ENCODE measurements at places on chromosomes 16 and 17.

DNA sequence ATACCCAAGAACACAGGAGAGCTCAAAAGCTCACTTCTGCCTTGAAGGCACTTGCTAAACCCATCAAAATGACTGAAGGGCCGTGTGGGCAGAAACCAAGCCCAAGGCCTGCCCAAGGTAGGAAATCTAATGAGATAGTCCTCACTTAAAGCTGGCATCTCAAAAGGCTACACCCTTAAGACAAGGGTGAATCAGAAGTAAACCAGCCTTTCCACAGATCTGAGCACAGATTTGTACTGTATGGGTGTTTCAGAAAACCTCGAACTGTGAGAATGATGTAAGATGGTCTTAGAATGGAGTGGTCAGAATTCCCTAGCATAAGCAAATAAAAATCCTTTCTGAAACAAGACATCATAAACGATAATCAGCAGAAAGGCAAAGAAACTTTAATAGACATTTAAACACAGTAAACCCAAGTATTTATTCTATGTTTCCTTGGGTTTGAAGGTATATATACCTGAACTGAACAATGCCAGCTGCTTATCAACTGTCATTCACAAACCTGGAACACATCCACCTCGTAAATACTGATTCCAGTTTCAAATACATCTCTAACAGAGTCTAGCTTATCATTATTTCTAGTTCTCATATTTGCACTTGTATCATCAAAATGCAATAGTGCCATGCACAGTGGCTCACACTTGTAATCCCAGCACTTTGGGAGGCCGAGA is 37.8 kb downstream of the GLG1 start:
- peak; percentile 30 for DNase-seq

DNA sequence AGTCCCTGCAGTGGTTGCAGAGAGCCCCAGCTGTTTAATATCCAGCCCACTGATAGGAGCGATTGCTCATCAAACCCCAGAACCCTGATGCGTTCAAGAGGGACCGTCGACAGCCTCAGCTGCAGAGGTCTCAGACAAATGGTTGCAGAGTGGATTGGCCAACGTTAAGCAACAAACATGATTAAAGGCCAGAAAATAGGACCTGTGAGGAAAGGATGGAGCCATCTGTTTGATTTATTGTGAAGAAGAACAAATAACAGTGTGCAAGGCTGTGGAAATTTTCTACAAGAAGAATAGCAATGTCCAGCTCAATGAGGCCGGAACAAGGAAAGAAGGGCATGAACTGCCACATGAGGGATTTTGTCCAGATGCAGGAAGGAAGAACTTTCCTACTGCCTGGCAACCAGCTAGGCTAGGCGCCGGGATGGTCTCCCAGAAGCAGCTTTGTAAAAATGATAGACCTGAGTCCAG is 138.4 kb upstream of the DNAH9 start:
- DNase-seq, result no peak

- no peak for DNase-seq
These were observed 11.0 kb downstream of the CALB2 start for GRCh38 chr16:71369494-71369893.

GRCh38 chr17:65561452-65562205 is at the start of gene AXIN2:
TSS of gene AXIN2 (minus strand) at chr17:65561648. CDS start at chr17:65558620, 3,028 bp downstream.
- DNase-seq, result peak; percentile 92

DNA sequence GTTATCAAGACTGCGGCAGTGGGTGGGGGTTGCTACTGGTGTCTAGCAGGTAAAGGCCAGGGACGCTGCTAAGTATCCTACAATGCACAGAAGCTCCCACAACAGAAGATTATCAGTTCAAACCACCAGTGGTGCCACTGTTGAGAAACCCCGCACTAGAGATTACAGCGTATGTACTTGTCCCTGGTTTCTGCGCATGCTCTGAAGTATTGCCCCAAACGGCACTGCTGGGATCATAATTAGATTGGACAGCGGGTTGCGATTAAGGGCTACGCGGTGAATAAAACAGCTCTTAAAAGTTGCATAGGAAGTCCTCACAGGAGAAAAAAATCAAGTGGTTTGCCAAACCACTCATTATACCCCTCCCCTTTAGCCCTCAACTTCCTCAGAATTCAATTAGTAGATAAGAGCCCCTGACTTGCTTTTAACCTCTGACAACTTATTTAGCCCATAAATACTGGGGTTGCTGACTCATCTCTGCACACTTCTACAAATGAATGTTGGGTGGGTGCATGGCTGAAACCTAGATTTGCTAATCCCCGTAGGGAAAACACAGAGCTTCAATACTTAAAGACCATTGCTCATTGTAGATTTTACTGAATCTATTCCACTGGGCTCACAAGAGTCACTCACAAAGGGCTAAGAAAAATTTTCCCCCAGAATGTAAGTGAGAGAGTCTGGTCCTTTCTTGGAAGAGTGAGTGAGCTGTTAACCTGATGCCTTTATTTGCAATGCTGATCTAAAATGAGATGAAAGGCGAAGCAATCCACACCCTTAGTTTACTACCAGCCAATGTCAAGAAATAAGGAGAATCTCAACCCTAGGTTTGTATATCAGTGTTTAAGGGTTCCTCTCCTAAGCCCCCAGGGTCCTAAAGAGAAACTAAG is 91.8 kb downstream of the RGS9 start:
- peak; percentile 81 for DNase-seq

GRCh38 chr16:25693631-25694030 is 1.9 kb downstream of the HS3ST4 start:
- no peak for DNase-seq

- DNase-seq, result peak; percentile 68
These were observed 143.3 kb downstream of the PITPNC1 start for GRCh38 chr17:67520252-67520906.

DNA sequence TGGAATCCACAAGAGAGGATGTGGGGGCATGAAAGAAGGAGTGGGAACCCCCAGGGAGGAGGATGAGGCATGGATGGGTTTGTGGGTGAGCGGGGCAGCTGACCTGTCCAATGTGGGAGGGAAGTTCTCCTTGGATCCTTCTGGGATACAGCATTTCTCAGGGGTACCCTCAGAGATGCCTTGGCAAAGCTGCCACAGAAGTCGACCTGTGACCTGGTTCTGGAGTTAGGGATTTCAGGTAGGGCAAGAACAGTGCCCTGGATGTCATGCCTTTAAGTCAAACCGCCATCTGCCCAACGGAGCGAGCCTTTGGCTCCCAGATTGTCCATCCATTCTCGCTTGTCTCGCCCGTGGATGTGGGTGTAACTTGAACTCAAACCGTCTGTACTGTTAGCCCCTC is 30.0 kb downstream of the WSCD1 start:
- DNase-seq, result no peak

DNA sequence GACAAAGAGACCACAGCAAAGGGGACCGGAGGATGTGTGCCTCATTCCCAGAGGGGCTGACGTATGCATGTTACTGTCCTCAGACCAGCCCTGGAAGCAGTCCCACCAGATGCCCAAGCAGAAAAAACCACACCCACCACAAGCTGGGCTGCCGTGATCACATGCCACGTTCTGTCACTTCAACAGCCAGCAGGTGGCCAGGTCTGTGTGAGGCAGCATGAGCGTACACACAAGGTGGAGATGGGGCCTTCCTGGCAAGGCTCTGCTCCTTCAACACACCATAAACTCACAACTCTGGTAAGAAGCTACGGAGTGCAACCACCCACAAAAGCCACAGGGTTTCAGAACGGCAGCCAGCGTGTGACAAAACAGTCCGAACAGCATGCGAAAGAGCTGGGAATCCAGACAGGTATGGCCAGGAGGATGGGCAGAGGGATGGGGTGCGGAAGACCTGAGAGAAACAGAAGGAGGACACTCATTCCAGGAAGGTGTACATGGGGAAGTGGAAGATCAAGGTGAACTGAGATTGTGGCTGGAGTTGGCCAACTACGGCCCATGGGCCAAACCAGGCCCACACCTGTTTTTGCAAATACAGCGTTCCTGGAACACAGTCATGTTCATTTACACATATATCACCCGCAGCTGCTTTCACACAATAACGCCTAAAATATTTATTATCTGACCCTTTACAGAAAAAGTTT is 27.9 kb downstream of the MBTPS1 start:
- DNase-seq, result no peak

- no peak for DNase-seq
These were observed 1.8 kb upstream of the HOXB4 start for GRCh38 chr17:48579760-48580554.

GRCh38 chr16:52103791-52104190 is 443.2 kb downstream of the TOX3 start:
- no peak for DNase-seq

GRCh38 chr17:5019475-5019956 is 15.7 kb downstream of the SLC52A1 start:
- DNase-seq, result peak; percentile 19

DNA sequence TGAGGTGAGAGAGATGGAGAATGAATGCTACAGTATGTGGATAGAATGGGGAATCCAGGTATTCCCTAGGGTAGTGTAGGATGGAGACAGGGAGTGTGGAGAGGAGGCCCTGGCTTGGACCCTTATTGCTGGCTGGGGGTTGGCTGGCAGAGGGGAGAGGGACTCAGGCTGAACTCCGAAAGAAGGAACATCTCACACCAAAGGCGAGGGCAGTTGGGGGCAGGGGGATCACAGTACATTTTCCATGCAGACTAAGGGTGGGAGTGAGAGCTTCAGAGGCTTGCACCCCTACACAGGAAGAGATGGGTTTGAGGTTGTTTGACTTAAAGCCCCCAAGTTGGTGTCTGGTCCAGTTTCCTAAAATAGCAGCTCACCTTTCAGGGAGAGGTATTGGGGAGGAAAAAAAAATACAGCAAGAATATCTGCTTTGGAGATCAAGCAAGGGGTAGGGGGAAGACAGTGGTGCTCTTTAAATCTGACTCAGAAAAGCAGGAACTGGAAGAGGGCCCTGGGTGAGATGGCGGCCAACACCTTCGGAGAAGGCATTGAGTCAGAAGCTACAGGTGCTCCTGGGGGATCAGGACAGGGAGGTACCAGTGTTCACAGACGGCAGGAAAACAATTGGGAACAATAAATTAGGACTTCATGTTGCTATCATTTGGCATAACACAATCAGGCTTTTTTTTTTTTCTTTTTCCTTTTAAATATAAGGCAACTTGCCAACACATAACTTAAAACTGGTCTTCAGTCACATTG is 12.4 kb downstream of the TRAF4 start:
- no peak for DNase-seq

- no peak for DNase-seq
These were observed 211.5 kb upstream of the AXIN2 start for GRCh38 chr17:65772989-65773388.

- DNase-seq, result no peak
These were observed 93.0 kb downstream of the RAP1GAP2 start for GRCh38 chr17:2889256-2889655.

DNA sequence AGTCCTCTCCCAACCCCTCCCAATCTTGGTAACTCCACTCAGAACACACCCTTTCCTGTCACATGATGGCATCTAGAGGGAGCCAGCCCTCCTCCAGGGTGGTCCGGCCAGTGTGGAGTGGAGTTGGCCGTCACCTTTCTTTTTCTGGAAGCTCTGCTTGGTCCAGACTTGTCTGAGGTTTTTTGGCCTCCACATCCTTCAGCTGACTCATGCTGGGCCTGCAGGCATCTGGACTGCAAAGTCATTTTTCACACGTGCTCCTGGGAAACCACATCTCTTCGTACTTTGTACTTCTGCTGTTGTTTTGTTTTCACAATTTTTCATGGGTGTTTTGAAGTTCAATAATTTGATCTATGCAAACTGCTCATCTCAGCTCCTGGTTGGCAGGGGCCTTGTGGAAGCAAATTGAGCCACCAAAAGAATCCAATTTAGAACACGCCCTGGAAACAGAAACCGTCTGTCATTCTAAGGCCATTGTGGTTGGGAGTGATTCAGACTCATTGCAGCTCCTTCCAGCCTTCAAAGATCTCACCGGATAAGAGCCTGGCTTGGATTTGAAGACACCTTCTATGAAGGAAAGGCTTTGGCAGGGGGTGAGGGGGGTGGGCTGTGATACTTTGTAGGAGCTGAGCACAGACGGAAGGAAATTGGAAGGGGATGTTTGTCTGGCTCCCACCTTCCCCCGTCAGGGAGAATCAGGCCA is 42.4 kb upstream of the NF1 start:
- DNase-seq, result peak; percentile 95

Measured in fibroblast of skin of right quadriceps (primary cell).